ENCODE measurements at places on chromosomes 12 and 14.

GRCh38 chr14:33062476-33062875 lies 123.8 kb downstream of the NPAS3 start:
- no peak for DNase-seq

GRCh38 chr12:50401500-50402081 lies 906 bp downstream of the LARP4 start:
- no peak for DNase-seq

- DNase-seq: no peak
These were observed 173.4 kb downstream of the TSPAN9 start for GRCh38 chr12:3250576-3250975.

DNA sequence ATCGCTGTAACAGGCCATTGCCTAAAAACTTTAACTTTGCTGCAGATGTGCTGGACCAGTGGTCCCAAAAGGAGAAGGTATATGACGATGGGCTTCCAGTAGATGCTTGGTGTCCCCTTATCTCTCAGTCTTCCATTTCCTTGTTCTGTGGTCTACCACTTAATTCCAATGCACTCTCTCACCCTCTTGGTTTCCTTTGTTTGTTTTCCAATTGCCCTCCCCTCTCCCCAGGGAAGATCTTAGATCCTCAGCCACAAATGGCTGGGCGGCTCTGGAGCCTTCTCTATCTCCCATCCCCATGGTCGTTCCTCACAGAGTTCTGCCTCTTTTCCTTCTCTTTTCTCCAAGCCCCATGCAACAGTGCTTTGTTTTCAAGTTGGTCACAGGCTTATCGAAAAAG lies 584 bp downstream of the ACSM4 start:
- no peak for DNase-seq
